ENCODE measurements at places on chromosomes 7 and 10.

- DNase-seq = peak; percentile 14
Observed at GRCh38 chr7:39504963-39505362, 61.2 kb upstream of the YAE1 start.

DNA sequence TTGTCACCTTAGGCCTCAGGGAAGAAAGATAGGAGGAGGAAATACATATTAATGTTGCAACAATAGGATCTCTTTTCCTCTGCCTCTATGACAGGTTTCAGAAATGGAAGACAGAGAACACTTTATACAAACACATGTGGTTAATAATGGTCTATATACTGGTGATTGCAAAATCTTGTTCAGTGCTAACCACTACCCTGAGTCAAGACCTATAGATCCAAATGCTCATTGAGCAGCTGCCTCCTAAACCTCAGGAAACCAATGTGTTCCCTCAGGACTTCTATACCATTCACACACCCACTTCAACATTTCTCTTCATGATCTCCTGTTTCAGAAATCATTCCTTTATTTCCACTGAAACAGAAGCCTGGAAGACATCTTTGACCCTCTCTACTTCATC lies 32.5 kb upstream of the VWDE start:
- no peak for DNase-seq

GRCh38 chr10:98262571-98262970 lies 5.4 kb downstream of the LOXL4 start:
- peak; percentile 43 for DNase-seq

DNA sequence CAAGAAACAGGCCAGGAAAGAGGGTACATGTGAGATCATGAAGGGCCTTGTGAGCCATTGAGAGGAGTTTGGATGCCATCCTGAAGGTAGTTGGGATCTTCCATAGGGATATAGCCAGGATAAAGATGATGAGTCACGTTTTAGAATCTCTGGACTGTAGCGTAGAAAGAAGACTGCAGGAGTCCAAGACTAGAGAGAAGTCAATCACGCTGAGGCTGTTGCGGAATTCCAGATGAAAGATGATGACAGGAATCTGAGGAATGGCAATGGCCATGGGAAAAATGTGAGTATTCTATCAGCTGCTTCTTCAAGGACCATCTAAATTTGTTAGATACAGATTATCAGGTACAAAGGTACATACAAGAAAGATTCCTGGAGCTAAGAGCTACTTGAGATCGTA lies 711.3 kb downstream of the GRM8 start:
- no peak for DNase-seq

GRCh38 chr10:60082341-60082740 lies 176.0 kb upstream of the CCDC6 start:
- DNase-seq = no peak

DNA sequence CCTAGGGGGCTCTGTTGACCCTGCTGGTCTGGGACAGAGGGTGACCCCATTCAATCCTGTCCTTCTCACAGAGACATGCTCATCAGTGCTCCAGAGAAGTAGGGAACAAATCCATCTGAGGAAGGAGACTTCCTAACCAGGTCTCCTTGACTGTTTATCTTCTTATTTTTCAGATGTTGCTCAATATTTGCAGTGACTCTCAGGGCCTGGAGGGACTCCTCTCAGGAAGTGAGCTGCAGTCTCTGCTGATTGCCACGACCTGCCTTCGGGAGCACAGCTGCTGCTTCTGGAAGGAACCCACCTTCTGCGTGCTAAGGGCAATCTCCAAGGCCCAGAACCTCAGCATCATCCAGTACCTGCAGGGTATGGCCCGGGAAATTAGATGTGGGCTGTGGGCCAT lies 41.0 kb downstream of the WDFY4 start:
- DNase-seq = no peak

DNA sequence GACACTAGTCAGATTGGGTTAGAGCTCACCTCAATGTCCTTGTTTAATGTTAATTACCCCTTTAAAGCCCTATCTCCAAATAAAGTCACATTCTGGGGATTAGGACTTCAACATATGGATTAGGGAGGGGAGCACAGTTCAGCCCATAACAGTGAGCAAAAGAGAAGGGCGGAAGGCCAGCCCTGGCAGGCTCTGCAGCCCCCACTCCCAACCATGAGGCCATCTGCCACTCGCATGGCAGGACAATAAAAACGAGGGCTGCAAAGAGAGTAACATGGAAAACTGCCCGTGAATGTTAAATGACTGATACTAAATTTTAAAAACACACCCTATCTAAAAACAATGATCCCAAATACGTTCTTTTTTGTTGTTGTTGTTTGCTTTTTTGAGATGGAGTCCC lies 38.7 kb downstream of the RGS10 start:
- no peak for DNase-seq

DNA sequence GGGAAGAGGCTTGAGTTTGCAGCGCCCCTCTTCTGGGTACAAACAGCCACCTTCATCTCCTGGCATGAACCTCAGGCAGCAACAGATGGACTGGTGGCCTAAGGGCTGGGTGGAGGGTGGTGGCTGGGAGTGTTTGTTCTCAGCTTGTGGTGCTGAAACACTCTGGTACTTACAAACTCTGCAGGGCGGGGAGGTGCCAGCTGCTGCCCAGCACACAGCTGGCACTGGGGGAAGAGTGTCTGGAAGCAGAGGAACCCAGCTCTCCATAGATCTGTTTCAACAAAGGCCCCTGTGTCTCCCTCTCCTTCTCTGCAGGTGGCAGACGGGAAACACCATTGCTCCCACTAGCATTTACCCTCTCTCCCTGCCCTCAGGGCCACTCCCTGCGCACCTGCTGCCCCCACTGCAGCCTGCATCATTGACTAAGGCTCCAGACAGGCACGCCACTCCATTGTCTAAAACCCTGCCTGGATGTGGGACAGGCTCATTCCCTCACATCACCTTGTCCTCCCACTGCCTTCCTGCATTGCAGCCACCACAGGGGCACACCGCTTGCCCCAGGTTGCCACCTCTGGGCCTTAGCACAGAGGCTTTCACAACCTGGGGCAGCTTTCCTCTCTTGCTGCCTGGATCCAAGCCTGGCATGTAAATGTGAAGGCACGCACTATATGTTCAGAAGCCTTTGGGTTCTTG lies 6.5 kb downstream of the ARHGAP22 start:
- DNase-seq = no peak

DNA sequence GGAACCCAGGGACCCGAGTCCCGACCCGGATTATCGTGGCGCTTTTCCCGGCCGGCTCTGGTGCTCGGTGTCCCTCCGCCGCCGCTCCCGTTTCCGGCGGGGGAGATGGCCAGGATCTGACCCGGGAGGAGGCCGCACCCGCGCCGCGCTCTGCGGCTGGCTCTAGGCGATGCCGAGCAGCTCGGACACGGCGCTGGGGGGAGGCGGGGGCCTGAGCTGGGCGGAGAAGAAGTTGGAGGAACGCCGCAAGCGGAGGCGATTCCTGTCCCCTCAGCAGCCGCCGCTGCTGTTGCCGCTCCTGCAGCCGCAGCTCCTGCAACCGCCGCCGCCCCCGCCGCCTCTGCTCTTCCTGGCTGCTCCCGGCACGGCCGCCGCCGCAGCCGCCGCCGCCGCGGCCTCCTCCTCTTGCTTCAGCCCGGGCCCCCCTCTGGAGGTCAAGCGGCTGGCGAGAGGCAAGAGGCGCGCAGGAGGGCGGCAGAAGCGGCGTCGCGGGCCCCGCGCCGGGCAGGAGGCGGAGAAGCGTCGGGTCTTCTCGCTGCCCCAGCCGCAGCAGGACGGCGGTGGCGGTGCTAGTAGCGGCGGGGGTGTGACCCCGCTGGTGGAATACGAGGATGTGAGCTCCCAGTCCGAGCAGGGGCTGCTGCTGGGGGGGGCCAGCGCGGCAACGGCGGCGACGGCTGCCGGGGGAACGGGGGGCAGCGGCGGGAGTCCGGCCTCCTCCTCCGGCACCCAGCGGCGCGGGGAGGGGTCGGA lies 593 bp downstream of the CDK13 start:
- DNase-seq = peak; percentile 30

GRCh38 chr10:102831322-102832071 lies 5.7 kb downstream of the CYP17A1 start:
- no peak for DNase-seq

- DNase-seq = no peak
Observed at GRCh38 chr7:87510411-87510875, 35.0 kb upstream of the ABCB4 start.

GRCh38 chr7:69868921-69869320 lies 270.6 kb downstream of the AUTS2 start:
- no peak for DNase-seq

DNA sequence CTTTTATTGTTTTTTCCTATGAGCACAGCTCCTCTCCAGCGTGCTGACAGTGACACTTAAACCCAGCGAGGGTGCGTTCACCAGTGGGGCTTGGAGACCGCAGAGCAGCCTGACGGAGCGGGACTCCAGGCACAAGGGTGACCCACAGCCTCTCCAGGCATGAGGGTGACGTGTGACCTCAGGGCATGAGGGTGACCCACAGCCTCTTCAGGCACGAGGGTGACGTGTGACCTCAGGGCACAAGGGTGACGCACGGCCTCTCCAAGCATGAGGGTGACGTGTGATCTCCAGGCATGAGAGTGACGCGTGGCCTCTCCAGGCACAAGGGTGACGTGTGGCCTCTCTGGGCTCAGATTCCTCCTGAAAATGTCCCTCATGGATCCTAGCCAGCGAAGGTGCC lies 164.3 kb upstream of the TCERG1L start:
- no peak for DNase-seq

DNA sequence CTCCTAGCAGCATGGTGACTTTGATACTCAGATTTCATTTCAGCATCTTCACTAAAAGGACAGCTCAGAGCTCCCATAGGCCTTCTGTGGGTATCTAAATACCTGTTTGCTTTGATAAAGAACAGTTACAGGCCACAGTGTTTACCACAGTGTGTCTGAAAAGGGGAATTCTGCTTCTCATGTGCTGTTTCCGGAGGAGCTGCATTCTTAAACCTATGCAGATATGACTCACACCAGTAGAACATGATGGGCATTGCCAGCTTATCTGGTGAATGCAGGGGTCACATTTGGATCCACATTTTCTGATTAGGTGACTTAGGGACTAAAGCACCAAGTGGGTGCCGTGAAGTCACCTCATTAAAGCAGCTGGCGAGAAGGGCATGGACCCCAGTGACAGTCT lies 52.6 kb downstream of the TRRAP start:
- DNase-seq = no peak

DNA sequence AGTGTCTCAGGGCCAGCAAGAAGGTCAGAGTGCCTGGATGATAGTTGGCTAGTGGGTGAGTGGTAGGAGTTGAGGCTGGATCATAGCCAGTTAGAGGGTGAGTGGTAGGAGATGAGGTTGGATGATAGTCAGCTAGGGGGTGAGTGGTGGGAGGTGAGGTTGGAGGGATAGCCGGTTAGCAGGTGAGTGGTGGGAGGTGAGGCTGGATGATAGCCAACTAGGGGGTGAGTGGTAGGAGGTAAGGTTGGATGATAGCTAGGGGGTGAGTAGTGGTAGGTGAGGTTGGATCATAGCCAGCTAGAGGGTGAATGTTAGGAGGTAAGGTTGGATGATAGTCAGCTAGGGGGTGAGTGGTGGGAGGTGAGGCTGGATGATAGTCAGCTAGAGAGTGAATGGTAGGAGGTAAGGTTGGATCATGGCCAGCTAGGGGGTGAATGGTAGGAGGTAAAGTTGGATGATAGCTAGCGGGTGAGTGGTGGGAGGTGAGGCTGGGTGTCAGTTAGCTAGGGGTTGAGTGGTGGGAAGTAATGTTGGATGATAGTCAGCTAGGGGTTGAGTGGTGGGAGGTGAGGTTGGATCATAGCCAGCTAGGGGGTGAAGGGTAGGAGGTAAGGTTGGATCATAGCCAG lies 226.6 kb downstream of the SDK1 start:
- no peak for DNase-seq

GRCh38 chr7:106588422-106589197 lies 72.3 kb downstream of the CCDC71L start:
- DNase-seq = no peak

- DNase-seq = no peak
Observed at GRCh38 chr7:126589068-126589684, 663.6 kb downstream of the GRM8 start.

DNA sequence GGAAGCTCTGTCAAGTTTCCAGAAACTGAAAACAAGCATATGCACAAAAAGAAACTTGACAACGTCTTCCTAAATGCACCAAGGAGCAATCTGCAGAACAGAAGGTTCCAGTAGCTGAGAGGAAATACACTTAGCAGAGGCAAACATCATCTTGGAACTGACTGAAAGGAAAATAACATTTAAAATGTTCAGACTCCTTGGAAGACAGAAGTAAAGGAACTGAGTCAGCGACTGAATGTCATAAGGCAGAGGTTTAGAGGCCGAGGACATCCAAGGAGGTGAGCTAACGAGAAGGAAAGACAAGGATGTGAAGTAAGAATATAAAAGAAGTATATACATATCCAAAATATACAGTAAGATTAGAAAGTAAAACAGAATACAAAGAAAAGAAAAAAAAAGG lies 24.1 kb downstream of the SEMA3D start:
- no peak for DNase-seq

DNA sequence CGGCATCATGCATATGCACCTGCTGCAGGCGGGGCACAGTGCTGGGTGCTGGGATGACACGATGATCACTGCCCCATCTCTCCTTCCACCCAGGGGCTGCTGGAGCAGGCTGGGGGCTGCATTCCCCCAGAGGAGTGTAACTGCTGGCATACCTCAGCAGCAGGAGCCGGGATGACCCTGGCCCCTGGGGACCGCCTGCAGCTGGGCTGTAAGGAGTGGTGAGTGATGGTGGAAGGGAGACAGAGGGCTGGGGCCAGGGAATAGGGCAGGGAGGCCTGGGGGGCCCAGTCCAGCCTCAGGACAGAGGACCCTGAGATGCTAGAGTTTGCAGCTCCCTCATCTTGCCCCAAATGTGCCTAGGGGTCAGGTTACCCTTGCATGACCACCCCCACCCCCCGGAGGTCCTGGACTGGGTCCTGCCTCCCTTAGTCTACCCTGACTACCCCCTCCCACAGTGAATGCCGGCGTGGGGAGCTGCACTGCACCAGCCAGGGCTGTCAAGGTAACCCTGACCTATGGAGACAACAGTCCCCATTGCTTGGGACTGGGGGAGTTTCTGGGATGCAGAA lies 14.5 kb upstream of the ZNF862 start:
- no peak for DNase-seq

DNA sequence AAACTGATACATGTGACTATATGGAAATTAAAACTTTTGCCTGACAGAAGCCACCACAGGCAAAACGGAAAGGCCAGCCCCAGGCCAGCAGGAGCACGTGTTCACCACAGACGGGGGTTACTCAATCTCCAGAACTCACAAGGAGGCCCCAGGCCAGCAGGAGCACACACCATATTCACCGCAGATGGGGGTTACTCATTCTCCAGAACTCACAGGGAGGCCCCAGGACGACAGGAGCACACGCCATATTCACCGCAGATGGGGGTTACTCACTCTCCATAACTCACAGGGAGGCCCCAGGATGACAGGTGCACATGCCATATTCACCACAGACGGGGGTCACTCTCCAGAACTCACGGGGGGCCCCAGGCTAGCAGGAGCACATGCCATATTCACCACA lies 61.5 kb downstream of the NKX6-2 start:
- DNase-seq = peak; percentile 5
